ENCODE measurements at places on chromosomes 6 and 20.

- DNase-seq: no peak
These were observed 545.4 kb downstream of the ADGRB3 start for GRCh38 chr6:69180361-69181067.

DNA sequence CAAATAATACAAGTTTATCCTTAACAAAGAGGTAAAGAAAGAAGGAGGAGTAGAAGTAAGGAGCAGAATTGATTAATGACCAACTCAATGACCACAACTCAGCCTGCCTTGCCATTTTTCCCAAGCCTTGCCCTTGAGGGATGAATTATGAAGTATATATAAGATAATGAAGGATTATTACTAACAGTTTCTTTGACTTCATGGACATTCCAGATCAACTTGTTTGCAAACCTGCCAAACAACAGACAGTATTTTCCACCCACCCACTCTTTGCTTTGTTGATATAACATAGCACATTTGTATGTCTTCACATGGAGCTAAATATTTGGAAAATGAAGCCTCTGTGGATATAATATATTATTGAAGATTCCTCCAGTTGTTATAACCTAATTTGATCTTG, 9.9 kb upstream of the C6orf141 start:
- no peak for DNase-seq

GRCh38 chr6:96015518-96016333, at the start of gene FUT9:
FUT9 (plus strand) TSS chr6:96015974; CDS start chr6:96203156, 187,182 bp downstream.
- DNase-seq: no peak

- DNase-seq: no peak
These were observed 74.0 kb upstream of the EYA2 start for GRCh38 chr20:46820682-46821081.

GRCh38 chr20:43092386-43093088, 97.2 kb downstream of the PTPRT start:
- no peak for DNase-seq

- DNase-seq: peak; percentile 58
These were observed 31.2 kb upstream of the RALGAPA2 start for GRCh38 chr20:20743511-20744169.

DNA sequence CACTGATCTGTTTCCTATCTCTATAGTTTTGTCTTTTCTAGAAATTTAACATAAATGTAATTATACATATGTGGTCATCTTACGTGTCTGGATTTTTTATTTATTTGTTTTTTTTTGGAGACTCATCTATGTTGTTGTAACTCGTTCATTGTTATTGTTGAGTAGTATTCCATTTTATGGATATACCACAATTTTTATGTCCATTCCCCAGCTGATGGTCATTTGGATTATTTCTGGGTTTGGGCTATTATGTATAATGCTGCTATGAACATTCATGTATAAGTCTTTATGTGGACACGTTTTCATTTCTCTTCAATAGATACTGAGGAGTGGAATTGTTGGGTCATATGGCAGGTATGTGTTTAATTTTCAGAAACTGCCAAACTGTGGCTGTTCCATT, 10.2 kb downstream of the DZANK1 start:
- no peak for DNase-seq

DNA sequence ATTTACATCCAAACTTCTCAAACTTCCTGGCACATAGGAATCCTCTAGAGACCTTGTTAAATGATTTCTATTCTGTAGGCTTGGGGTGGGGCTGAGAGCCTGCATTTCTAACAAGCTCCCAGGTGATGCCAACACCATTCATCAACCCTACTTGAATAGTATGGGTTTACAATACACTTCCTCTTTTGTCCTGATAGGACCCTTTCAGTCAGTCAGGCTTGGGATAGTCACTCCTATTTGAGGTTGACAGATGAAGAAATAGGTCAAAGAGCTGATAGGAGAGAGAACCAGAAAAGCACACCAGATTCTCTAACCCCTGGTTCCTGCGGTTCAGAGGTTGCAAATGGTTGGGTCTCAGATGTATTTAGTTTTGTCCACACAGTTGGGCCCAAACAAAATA, 273.4 kb downstream of the TSHZ2 start:
- no peak for DNase-seq

DNA sequence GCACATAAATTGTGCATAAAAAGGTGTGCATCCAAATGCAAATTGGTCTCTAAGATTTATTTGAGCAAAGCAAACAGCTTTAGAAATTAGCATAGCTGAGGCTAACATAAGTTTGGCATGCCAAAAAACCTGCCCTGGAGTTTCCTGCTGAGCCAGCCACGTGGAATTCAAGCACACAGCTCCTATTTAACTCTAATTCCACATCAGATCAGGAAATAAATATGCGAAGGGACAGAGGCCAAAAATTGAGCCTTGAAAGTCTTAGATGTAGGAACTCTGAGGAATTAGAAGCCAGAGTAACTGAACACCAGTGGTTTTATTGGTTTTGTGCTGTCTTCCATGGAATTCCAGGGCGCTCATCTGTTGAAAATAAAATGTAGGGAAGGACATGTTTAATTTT, 19.6 kb downstream of the SOBP start:
- no peak for DNase-seq

DNA sequence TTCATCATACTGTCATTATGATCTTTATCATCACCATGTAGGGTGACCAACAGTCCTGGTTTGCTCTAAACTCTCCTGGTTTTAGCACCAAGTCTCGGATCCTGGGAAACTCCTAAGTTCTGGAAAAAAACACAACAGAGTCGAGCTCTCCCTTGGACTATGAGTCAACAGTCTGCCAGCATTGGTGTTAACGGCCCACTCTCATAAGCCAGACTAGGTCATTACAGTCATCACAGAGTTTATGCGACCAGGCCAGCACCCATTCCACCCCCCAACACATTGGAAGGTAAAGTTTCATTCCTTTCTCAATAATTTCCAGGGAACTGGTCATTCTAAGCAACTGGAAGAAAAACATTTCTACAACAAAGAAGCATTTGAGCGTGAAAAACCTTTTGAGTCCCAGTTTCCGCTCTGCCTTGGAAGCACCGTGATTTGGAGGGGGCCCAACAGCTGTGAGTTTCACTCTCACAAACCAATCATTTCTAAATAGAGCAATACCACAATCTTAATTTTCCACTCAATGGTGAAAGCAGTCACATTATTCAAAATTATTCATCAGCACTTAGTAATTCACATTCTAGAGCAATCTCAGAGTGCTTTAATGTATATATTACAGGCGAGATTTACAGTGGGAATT, 445.0 kb downstream of the CDH26 start:
- DNase-seq: no peak

- DNase-seq: no peak
These were observed 10.9 kb upstream of the SYNE1 start for GRCh38 chr6:152648105-152648504.

- no peak for DNase-seq
These were observed 36.2 kb upstream of the BAG2 start for GRCh38 chr6:57135885-57136284.

DNA sequence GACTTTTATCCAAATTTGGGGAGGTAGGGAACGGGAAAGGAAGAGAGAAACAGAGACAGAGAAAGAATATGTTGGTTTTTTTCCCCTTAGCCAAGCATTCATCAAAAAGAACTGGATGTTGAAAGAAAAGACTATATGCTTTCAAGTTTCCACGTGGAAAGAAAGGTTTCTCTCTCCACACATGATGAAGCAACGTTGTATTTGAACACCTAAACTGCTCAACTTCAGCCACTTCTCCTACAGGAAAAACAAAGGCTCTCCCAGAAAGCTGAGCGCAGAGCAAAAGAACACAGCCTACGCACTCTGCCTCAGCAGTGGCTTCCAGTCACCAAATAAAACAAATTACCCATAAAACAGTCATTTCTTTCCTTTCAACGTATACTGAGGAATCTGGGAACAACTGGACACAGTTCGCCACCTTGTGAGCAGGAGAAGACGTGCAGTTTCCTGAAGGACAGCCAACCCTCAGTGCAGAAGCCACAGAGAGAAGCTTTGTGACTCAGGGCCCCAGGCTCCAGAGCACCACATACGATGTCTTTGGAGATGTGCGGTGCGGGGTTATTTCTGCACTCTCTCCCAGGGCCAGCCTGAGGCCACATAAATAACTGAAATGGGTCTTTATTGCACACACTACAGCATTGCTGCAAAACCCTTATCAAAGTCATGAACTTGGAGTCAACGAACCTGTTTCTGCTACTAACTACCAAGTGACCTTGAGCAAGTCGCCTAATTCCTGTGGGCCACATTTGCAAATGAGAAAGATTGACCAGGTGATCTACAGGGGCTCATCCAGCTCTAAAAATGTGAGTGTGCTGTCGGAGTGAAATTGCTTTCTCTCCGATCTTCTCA, 10.1 kb downstream of the IL17F start:
- DNase-seq: no peak

DNA sequence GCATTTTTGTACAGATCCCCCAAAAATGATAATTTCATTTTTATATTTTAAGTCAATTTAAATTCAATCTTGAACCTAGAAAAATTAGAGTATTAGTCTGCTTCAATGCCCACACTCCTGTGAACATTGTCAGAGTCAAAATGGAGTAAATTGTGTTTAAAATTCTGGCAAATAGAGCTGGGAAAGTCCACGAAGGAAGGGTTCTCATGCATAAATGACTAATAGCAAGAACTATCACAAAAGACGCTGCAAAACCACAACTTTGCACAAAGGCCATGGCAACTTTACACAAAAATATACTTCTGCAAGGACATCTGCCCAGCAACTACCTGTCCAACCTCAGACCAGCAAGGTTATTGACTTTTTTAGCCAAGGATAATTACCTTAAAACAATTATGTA, 203.2 kb upstream of the SMLR1 start:
- DNase-seq: no peak

DNA sequence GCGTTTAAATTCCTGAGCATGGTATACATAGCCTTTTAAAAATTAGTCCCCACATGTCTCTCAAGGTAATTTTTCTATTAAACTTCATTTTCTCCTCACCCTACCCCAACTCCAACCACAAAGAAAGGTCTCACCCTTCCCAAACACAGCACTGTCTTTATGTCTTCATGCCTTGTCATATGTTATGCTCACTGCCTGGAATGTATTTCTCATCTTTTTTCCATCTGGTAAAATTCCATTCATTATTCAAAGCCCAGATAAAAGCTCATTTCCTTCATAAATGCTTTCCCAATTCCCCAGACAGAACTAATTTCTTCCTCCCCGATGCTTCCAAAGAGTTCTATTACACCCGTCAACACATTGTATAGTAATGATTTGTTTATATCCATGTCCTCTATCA, 302.0 kb downstream of the ALDH8A1 start:
- DNase-seq: no peak

- DNase-seq: no peak
These were observed 65.0 kb upstream of the SIRPA start for GRCh38 chr20:1830240-1830639.

DNA sequence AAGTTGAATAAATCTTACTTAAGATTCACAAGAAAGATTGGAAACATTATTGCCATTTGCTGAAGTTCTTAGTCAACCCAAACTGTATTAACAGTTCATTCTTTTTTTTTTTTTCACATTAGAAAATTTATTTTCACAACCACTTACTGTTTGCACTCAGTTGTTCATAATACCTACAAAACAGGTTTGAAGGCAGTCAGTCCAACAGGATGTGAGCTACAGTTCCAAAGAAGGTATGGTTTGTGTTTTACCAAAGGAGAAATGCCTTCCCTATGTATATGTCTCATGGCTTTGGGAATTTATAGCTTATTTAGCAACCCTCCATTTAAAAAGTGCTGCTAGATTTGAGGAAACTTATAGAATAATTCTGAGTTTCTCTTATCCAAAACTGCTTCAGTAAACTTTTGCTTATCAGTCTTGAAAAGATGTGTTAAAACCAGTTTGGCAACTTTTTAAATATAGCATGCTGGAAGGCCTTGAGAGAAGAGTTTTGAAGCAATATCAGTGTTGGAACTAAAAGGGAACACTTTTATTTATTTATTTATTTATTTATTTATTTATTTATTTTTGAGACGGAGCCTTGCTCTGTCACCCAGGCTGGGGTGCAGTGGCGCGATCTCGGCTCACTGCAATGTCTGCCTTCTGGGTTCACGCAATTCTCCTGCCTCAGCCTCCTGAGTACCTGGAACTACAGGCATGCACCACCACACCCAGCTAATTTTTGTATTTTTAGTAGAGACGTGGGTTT, 46.8 kb upstream of the RREB1 start:
- DNase-seq: no peak

- no peak for DNase-seq
These were observed 419.4 kb downstream of the C6orf118 start for GRCh38 chr6:164889980-164890379.

DNA sequence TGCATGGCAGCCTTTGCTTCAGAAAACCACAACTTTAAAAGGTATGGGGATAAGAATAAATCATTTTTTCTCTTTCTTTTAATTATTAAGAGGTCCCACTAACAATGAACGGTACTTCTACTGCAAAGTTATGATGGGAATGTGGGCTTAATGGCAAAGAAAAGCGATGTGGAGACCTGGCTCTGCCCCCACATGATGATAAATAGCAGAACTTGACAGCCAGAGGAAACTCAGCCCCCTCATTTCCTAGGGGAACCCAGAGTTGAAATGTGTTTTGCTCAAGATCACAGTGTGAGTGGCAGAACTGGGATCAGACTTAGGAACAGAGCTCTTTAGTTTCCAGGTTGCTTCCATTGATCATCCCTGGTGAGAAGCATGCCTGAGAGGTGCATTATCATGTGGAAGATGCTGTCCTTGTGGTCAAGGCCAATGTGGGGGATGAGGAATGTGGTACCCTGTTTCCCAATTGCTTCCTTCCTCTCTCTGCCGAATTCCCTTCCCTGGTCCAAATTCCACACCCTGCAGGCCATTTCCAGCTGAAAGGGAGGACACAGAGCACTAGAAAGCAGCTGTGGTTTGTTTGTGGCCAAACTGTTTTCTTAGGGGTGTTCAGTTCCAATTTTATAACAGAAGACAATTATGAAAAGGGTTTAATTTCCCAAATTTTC, 66.0 kb downstream of the BACH2 start:
- DNase-seq: no peak

- DNase-seq: no peak
These were observed 60.1 kb downstream of the ADTRP start for GRCh38 chr6:11718463-11718862.

GRCh38 chr20:8718279-8718678, 350.6 kb upstream of the PLCB4 start:
- no peak for DNase-seq

Measured in KG1 (cell line).